Large intestine (tissue), 12 donors: ENCODE measurements at places on chromosomes 16 and 17. TPM values are rescaled to one million over a fixed set of nuclear protein-coding genes. Genes with fewer than 3 reads are reported as not detected.
A peak's percentile ranks its signal among the peaks of the same experiment; 100 is the strongest.

The IL34 gene
- polyA plus RNA-seq = 16.9 TPM

The GUCY2D gene
- 1.3 TPM for polyA plus RNA-seq

The TCAP gene
- polyA plus RNA-seq = 2.2 TPM

DNA sequence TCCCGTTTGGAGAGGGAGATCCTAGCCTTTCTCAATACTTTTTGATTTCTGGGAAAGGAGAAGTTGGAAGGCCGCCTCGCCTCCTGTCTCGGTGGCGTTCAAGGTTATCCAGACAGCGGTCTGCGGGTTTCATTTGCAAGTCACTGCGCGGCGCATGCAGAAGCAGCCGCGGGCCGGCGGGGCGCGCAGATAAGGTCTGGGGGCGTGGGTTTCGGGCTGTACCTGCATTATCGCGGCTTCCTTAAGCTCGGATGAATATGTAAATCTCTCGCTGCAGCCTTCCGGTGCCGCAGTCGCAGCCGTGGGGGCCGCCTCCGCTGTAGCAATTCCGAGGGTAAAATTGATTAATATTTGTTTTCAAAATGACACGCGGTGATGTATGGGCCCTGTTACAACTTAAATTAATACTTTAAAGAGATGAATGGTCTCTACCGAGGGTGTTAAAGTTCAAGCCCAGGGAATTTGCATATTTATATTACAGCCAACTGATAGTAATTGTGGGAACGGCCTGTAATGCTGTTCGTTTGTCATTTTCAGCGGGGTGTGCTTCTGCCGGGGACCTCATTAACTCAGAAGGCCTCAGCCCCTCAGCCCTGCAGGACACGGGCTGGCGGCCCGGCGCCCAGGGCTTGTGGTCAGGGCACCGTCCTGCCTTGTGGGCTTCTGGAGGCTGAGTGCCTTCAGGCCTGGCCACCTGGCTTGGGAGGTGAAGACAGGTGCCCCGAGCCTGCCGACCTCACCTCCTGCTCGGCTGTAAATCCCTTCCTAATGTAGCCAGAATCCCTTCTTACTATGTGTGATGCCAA, 99.4 kb downstream of the CYLD start:
- no peak for DNase-seq

GRCh38 chr16:58336332-58337089, 41.7 kb upstream of the PRSS54 start:
- peak; percentile 54 for DNase-seq

DNA sequence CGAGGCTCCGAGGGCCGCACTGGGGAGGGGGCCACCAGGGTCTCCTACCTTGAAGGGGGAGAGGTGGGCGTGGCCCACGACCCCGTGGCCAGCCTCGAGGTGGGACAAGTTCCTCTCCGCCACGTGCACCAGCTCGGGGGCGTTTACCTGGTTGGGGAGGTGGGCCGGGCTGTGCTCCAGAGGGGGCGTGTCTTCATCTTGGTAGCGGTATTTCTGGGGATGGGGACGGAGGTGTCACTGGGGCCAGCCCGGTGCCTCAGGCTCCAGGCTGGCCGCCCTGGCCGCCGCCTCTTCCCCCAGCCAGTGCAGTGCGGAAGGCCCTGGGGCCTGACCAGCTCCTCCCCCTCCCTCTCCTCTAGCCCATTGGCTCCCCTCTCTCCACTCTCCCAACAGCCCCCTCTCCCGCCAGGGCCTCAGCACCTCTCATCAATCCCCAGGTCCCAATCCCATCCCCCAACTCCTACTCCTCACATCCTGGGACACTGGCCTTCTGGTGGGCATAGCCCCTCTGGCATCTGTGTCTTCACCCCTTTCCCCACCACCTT, 11.5 kb downstream of the DLG4 start:
- no peak for DNase-seq

DNA sequence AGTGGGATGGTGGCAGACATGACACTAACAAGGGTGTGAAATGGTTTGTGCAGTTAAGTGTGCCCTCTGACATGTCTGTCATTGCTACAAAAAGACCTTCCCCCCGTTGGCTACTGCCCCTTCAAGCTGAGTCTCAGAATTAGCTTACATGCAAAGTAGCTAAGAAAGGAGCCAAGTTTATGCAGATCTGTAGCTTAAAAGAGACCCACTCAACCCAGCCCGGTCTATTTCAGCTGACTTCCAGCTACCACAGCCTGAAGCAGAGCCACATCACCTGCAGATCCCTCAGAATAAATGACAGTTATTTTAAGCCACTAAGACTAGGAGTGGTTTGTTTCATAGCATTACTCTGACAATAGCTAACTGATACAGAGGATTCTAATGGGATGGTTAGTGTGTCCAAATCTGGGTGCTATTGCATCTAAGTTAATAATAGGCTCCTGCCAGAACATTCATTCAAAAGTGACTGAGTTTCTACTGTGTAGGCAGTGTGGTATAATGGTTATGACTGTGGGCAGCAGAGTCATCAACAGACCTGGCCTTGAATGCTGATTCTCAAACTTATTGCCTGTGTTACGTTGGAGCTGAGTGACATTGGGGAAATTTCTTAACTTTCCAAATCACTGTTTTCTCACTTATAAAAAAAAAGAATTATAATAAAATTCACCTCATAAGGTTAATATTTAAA, 11.7 kb downstream of the C17orf67 start:
- DNase-seq = no peak

The HEXIM1 gene
- polyA plus RNA-seq = 36.1 TPM

DNA sequence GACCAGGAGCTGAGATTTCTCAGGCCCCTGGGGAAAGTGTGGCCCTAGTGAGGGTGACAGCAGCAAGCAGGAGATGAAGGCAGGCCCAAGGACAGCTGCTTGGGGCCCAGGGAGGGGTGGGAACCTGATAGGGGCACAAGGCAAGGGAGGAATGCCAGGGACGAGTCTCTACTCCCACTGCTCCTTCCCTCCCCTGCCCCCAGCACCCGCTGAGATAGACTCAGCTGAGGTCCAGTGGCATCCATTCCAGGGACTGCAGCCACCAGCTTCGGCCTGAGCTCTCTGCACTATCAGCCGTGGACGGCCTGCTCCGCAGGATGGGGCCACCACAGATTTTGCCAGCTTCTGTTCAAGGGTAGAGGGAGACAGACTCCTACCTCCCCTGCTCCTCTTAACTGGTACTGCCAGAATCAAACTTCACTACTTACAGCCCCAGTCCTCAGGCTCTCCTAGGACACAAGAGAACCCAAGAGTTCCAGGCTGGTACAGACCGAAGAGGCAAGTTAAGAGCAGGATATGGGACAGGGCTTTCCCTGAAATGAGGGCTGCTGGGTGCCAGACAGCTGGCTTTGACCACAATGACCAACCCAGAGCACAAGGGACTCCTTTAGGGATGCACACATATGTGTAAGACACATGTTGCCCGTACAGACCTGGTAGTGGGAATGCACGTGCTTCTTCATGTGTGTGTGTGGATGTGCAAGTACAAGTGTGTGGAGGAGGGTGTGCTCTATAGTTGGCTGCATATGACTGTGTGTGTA, 5.5 kb downstream of the CACNB1 start:
- no peak for DNase-seq

GRCh38 chr16:4433914-4434787, 8.5 kb downstream of the DNAJA3 start:
- DNase-seq = no peak

- no peak for DNase-seq
These were observed 53.7 kb upstream of the WSB1 start for GRCh38 chr17:27240086-27240801.

DNA sequence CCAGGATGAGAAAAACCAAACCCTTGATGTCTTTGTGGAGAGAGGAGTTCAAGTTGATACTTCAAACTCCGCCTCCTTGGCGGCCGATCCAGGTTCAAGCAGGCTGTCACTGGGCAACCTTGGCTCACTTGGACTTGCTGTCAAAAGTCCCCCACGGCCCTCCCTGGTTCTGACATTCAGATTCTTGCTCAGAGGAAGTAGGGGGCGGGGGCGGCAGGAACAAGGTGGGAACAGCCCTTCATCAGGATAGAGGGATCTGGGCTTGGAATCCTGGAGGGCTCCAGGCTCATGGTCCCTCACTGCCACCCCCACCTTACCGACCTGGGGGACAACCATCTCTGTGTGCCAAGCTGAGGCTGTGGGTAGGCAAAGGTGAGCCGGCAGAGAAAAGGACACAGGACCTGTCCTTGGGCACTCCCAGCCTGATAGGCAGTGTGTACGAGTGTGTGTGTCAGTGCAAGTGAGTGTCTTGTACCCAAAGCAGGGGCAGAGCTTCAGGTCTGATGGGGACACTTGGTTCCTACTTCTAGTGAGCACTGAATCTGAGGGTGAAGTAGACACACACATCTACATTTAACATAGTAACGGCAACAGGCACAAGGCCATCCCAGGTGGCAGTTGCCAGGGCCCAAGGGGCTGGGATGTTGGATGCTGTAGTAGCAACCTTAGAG, 6.6 kb upstream of the TSPOAP1 start:
- DNase-seq = no peak

GRCh38 chr16:20875355-20875650, 24.9 kb downstream of the DCUN1D3 start:
- peak; percentile 38 for DNase-seq

The CKLF gene
- polyA plus RNA-seq = 30.9 TPM

GRCh38 chr17:43363181-43363925, 35.4 kb upstream of the ARL4D start:
- DNase-seq = no peak

The FMNL1 gene
- 8.5 TPM for polyA plus RNA-seq

- no peak for DNase-seq
These were observed 27.6 kb downstream of the MAP3K3 start for GRCh38 chr17:63649813-63650212.

- DNase-seq = no peak
These were observed 149.3 kb upstream of the GSE1 start for GRCh38 chr16:85463672-85464382.

DNA sequence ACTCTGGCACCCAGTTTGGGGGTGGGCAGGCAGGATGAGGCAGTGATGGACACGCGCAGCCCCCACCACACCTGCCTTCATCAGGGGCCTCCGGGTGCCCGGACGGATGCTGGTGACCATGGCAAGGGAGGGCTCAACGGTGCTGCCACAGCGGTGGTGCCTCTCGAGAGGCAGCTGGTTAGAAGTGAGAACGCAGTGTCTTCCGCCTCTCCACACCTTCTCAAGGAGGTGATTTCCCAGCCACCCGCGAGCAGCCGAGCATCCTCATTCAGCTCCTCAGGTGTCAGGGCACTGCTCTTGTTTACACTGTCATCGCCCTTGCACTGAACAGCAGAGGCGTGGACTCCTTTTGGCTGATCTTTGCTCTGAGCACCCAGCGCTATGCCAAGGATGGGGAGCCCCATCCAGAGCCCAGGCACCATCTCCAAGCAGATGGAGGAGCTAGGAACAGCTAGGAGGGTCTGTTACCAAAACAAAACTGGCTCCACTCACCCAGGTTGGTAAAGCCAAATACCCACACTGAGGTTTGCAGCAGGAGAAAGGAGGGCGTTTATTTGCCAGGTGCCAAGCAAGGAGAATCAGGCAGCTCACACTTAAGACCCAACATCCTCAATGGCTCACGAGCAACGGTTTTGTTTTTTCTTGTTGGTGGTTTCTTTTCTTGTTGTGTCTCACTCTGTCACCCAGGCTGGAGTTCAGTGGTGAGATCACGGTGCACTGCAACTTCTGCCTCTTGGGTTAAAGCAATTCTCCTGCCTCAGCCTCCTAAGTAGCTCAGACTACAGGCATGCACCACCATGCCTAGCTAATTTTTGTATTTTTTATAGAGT, 174.3 kb upstream of the TNRC6C start:
- DNase-seq = no peak

The SLC47A2 gene
- polyA plus RNA-seq = 0.54 TPM

- DNase-seq = no peak
These were observed 32.0 kb upstream of the ENDOV start for GRCh38 chr17:80382956-80383355.

The RPL13 gene
- 3,996 TPM for polyA plus RNA-seq

DNA sequence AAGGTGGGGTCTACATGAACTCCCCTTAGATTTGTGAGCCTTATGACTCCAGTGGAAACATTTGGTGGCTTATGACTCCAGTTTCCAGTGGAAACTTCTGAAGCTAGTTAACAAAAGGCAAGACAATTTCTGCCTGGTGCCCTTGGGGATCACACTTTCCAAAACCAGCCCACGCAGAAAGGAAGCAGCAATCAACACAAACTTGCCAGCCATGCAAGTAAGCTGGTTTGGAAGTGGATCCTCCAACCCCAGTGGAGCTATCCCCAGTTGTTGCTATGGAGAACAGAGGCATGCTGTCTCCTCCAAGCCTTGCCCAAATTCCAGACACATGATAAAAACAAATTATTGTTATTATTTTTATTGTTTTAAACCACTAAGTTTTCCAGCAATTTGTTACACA, 130.9 kb downstream of the CDH11 start:
- DNase-seq = no peak

The COPZ2 gene
- polyA plus RNA-seq = 13.2 TPM

The TEKT3 gene
- polyA plus RNA-seq = 1.0 TPM

DNA sequence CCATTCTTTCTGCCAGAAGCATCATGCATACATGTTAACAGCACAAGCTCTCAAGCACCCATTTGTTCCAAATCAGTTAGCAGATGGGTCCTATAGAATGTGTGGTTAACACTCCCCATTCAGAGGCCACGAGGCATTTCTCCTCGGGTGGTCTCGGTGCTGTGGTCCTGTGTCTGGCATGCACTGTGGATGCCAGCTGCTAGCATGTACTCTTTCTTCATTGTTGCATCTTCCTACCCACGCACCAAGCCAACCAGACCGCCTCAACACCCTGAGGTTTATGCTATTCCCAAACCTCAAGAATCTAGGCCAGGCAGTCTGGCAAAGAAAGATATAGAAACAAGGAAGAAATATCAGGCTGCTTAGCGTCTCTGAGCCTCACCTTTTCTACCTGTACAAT, 27.8 kb upstream of the MRTFB start:
- no peak for DNase-seq

DNA sequence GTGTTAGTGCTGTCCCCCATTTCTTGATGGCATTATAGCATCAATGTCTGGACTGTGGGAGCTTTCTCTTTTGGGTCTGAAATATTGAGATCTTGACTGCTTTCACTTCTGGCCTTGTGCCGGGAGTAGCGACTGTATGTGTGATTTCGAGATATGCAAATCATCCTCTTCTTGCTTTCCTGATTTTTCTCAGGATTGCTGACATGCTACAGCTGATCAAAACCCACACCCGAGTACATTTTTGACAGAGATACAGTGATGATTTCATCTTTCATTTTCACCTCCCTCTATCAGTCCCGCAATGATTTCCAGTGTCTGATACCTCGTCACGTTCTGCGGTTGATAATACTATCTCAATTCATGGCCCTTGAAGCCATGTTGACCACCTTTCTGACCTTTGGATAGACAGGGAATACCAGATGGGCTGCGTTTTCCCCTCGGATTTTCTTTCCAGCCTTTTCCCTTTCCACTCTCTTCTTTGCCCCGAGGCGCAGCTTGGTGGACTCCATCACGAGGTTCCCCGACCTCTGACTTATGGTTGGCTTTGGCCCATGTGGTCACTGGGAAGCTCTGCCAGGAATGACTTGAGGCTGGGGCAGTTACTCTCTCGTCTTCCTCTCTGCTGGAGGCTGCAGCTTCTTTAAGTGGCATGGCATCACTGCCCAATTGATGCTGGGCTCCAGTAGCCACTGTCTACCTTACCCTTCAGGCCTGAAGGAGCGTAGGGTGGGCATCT, 184.4 kb downstream of the SNX29 start:
- no peak for DNase-seq

The KRTAP4-3 gene
- polyA plus RNA-seq = not detected

The GDPD3 gene
- 18.1 TPM for polyA plus RNA-seq

The SLC22A31 gene
- 8.8 TPM for polyA plus RNA-seq
